Renal cortex interstitium (tissue), 15 donors: ENCODE measurements at places on chromosomes 3 and 15. TPM values are rescaled to one million over a fixed set of nuclear protein-coding genes. Genes with fewer than 3 reads are reported as not detected.

Gene CADM2
- 0.70 TPM for polyA plus RNA-seq

Gene NOX5
- polyA plus RNA-seq = 1.3 TPM

Gene GPR62
- 0.83 TPM for polyA plus RNA-seq

Gene MESP2
- polyA plus RNA-seq = 0.44 TPM

Gene KNG1
- polyA plus RNA-seq = 125 TPM

Gene SLC28A2
- 0.48 TPM for polyA plus RNA-seq

Gene CNTN6
- 3.7 TPM for polyA plus RNA-seq

DNA sequence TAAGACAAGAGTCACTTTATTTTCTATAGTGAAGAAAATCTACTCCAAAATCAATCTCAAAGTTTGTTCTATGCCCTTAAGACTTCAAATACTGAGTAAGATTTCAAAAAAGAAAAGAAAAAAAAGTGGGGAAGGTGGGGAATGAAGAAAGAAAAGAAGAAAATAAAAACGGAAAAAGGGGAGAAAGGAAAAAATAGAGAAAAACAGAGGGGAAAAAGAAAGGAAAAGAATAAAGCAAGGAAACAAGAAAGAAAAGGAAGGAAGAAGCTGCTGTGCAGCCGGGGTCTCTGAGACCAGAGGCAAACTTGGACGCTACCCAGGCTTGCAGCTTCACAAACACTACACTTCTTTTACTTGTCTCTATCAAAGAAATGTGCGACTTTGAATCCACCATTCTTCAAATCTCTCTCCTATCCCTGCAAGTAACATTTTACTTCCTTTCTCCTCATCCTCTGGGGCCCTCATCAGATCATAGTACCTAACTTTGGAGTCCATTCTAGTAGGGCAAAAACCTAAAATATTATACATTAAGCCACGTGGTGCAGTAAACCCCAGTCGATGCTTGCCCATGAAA, 279.8 kb downstream of the FOXP1 start:
- DNase-seq = no peak

DNA sequence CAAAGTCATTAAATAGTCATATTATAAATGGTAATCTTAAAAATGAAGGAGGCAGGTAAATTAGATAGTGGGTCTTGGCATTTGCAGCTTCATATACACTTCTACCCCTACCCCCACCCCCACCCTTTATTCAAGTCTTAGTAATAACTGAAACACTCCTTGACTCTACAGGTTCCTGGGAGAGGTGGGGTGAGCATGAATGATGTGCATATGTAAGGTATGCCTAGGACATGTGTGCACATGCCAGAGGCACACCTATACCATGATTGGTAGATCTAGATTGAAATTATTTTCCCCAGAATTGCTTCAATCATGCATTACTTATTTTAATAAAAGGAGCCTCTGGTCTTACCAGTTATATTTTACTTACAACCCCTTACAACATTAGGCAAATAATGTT, 40.1 kb upstream of the PDCD6IP start:
- no peak for DNase-seq

GRCh38 chr15:99210334-99210733, 39.0 kb downstream of the TTC23 start:
- DNase-seq = no peak

GRCh38 chr3:146705225-146705624, 100.1 kb upstream of the PLSCR5 start:
- no peak for DNase-seq

DNA sequence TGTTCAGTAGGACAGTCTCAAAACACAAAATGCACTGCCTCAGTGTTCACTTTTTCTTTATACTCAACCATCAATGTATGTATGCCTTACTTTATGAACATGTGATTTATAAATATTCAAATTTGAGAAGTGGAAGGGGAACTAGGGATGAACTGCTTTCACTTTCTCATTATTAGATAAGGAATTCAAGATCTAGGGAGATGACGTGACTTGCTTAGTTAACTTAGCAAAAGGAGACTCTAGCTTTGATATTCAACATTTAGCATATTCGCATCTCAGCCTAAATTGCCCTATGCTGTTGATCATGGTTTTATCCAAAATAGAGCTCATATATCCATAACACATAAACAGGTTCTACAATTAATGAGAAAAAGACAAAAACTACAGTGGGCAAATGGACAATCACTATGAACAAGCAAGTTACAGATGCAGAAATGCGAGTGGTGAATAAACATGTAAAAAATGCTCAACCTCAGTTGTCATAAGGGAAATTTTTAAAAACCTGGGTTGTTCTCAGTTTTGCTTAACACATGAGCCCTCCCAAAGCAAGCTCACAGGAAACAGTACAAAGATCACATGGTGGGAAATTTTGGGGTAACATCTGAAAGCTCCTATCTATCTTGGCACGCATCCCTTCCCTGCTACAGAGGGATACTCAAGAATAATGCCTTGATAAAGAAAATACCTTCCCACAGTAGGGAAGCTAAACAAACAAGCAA, 269.8 kb downstream of the THRB start:
- DNase-seq = no peak

DNA sequence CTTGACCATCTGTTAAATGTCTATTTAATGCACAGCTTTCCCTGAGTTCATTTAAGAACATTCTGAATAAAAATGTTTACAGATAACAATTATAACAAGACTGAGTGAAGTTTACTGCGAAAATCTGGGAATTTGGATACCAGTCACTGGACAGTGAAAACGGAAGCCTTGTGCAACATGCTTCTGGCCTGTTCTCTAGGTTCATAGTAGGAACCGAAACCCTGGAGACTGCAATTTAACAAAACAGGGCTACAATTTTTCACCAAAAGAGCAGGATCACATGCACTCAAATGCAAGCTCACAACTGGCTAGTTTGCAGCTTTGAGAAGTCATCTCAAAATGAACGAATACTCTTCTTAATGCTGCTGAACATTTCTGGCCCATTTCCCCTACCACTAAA, 435.9 kb downstream of the NR2F2 start:
- DNase-seq = no peak

DNA sequence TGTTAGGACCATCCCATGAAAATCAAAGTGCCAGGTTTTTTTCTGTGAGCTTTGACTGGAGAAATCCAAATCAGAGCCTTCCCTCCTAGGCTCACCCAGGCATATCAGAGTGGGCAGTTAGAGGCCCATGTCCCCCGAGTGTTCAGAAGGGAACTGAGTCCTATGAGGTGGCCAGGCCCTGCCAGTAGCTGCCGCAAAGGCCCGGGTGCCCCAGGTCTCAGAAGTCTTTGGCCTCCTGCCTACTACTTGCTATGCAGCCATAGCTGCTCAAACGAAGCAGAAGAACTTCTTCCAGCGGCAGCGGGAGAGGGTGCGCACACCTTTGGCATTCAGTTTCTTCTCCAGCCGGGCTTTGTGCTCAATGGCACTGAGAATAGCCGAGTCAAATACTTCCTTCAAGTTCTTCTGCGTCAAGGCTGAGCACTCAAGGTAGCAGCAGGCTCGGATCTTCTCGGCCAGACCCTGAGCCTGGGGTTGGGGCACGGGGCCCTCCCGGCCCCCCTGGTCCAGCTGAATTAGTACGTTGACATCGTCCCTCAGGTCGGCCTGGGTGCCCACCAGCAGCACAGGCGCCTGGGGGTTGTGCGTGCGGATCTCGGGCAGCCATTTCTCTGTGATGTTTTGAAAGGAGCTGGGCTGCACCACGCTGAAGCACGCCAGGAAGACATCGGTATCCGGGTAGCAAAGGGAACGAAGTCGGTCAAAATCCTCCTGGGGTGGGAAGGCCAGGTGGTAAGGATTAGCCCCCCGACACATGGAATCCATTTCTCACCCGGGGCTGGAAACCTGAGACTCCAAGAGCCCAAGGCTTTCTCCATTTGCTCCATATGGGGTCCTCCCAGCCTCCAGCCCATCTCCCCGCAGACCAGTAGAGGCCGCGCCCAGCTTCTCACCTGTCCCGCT, 992 bp downstream of the RHOV start:
- DNase-seq = no peak

- no peak for DNase-seq
These were observed 8.6 kb downstream of the GPX1 start for GRCh38 chr3:49349348-49350114.

- DNase-seq = no peak
These were observed 57.4 kb upstream of the PPARG start for GRCh38 chr3:12231431-12231830.

DNA sequence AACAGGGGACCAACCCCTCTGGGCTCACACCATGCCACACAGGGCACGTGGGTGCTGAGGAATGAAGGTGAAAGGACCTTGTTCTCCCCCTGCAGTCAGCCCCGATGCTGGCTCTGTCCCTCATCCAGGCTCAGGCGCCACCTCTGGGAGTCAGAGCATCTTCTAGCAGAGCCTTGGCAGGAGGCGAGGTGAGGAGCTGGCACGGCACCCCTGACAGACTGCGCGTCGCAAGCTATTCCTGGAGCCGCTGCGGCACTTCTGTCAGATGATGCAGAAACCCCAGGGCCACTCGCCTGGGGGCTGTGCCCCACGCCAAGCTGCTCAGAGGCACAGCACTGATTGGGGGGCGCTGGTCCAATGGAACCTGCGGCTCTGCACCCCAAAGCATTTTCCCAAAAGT, 62.0 kb downstream of the MGLL start:
- no peak for DNase-seq

DNA sequence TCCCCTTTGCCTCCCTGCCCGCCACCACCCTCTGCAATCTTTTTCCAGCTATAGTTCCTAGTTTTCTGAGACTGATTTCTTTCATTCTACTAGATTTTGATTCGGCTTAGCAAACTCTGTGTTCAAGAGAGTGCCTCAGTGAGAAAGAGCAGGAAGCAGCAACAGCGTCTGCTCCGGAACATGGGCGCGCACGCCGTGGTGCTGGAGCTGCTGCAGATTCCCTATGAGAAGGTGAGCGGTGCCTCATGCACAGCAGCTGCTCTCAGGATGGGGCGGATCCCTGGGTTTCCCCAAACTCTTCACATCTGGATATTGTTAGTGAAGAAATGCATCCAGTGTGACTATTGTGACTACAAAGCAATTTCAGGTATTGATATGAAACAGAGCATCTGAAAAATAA, 191.8 kb downstream of the ITPR1 start:
- no peak for DNase-seq
